ENCODE measurements at places on chromosomes 4 and X.

DNA sequence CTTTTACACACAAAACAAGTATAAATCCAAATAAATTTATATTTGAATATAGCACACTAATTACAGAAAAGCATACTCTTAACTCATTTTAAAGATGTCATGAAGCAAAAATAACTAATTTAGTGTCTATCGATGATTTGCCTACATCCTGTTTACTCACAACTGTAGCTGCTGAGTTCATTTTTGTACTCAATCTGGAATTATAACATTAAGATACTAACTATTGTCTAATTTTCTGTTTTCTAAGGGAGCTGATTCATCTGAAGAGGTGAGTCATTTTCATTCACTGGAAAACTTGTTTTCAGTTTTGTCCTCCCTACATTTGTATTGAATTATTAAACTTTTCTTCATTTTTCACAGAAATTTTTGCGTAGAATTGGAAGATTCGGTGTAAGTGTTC lies 3.7 kb downstream of the STATH start:
- DNase-seq = no peak

- DNase-seq = no peak
Measured at GRCh38 chr4:10083331-10083771, 33.2 kb downstream of the WDR1 start.

DNA sequence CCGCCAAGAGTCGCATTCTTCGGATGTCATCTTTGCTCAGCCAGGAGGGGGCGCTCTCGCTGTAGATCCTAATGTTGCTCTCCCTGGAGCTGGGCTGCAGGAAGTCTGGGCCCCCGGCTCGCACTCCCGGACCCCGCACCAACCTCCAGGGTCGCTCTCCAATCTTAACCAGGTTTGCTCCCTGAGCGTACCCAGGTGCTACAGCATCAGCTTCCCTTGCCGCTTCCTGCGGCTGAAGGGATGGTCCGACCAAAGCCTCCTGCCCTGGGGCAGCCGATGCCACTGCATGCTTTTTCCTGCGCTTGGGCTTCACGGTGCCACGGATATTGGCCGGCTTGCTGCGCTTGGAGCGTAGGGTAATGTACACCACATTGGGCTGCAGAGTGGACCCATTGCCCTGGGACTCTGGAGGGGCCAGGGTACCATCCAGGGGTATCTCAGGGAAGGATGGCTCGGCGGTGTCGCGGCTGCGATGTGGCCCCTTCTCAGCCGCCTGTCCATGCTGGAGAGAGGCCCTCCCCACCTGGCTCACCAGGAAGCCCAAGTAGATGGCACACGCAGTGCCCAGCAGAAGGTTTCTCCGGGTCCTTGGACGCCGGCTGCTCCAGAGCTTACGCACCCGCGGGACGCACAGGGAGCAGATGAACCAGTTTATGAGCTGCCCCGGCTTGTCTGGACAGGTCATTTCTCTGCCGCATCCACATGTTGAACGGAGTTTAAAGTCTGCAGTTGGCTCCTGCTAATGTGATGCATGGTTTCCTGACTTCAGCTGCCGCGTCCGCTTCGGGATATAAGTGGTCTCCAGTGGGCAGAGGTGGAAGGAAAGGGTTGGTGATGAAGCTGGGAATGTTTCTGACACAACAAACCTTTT lies 1.9 kb downstream of the GASK1B start:
- DNase-seq = no peak

- no peak for DNase-seq
Measured at GRCh38 chr4:41174444-41174843, 39.9 kb downstream of the APBB2 start.

DNA sequence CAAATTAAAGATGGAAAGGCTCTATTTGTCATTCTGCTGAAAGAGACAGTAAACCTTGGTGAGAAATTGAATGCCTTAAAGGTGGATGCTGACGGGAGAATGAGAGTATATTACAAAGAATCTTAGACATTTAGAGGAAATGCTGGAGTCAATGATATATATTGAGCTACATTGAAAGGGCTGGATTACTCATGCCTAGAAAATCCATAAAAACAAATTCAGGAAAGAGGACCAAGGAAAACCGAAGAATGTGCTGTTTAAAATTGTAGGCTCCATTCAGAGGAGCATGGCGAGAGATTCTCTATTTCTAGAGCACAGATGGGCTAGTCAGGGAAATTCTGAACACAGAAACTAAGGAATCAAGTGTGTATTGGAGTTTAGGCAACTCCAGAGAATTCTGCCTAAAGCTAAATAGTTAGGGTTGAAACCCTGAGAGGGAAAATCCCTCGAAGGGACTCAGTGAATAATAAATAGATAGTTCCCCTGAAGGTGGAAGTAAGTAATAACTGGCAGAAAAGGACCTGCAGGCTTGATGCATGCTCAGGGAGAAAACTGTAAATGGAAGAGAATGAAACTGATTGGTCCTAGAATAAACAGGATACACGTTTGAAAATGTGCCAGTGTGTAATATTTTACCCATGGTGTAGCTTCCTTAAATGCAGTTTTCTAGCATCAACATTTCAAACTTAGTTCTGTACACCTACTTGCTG lies 1532.4 kb upstream of the TENM3 start:
- no peak for DNase-seq

- no peak for DNase-seq
Measured at GRCh38 chrX:100494646-100495370, 84.7 kb upstream of the PCDH19 start.

DNA sequence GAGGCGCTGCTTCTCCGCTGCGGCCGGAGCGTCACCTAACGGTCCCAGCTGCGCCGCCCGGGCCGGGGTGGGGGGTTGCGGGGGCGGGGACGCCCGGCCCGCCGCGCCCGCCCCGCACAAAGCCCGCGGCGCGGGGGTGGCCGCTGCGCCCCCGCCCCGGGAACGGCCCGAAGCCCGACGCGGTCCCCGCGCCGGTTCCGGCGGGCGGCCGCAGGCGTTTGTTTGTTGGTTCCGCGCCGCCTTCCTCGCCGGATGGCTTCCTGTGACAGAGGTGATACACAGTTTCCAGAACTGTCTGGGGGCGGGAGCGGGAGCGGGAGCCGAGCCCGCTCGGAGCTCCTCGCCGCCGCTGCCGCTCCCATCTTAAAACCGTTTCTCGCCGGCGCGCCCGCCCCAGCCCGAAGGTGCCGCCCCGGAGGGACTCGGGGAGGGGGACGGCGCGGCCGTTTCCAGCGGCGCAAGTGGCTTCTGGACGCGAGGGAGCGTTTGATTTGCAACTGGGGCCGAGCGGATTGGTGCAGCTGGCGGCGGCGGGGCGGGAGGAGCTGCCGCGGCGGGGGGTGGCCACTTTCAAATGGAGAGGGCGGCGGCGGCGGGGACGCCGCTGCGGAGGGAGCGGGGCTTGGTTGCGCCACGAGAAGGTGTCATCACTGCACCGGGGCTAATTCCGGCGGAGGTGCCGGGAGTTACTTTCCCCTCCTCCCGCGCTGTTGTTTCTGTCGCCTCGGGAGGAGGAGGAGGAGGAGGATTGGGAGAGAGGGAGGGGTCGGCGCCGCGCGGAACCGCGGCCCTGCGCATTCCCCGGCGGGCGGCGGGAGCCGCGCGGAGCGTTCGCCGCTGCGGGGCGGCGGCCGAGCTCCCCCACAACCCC lies 2.3 kb downstream of the JADE1 start:
- DNase-seq = peak; percentile 81

DNA sequence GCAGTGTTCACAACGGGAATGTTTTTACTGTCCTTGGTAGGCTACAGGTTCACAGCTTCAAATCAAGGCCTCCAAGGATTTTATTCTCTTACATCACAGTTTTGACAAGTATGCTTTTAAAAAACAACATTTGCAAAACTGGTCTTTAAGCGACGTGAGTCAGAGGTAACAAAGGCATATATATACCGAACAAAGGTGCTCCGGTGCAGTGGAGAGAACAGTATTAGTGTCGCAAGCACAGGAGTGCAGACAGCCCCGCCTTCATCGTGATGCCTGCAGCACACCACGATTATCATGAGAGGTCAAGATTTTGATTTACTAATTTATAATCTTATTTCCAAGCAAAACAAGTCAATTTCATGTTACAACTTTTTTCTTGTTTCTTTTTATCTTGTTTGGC lies 90.8 kb downstream of the GATB start:
- DNase-seq = no peak

DNA sequence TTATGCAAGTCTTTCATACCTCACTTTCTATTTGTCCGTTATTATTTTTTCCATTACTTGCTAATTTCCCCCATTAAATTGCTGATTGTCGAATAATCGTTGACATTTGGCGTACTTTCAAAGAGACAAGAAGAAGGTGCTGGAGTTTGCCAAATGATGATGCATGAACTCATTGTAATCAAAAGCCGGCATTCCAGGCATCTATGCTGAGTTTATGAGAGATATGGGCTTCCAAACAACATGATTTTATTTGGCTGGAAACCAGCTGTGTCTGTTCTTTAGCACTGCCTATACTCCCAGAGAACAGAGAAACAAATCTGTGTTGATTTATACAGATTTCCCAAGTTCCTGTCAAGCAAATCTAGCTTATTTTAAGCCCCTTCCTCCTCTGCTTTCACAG lies 80.8 kb upstream of the RPS6KA3 start:
- no peak for DNase-seq

- DNase-seq = no peak
Measured at GRCh38 chr4:185735866-185736400, 76.1 kb downstream of the SORBS2 start.

- DNase-seq = no peak
Measured at GRCh38 chr4:23001478-23001877, 308.7 kb downstream of the GBA3 start.

DNA sequence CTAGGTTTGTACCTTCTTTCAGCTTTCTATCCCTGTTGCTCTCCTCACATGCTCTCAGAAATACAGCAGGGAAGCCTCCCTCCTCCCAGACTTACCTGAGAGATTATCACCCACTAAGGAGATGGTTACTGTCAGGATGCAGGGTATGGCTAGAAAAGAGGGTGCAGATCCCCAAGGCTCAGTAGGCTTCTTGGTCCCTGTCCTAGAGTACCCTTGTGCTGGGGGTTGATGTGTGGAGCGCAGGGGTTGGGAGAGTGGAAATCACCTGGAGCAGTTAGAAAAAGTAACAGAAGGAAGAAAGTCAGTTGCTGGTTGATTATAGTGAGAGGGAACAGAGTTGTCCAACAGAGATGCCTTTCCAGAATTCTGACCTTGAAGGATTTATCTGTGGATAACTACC lies 80.2 kb downstream of the CNGA2 start:
- DNase-seq = no peak

DNA sequence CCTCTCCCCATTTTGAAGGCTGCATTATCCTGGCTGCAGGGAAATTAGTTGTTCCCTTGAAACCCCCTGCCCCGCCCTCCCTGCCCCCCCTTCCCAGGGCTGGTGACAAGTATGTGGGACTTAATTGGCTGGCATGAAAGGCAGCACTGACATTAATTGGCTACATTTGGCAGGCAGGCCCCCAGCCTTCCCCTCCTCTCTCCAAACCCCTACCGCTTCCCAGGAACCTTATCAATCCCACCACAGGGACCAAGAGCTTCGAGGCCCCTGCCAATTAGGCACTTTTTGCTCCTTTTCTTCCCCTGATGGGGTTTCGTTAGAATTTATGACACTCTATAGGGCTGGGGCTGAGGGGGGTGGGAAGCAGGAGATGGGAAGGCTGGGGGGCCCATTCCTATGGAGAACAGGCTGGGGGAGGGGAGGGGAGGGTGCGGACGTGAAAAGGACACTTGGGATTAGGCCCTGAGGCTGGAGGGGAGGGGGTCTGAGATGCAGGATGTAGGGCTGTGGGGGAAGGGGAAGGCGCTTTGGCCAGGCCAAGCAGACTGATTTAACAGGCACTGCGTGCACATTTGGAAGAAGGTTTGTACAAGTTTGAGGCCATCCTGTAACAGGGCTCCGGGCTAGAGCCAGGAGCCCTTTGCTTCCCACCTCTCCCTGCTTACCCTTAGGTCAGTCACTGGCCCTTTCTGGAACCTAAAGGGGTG lies 52.2 kb downstream of the EFNB1 start:
- DNase-seq = no peak

GRCh38 chrX:134604701-134605311 lies 53.5 kb downstream of the PLAC1 start:
- peak; percentile 90 for DNase-seq

DNA sequence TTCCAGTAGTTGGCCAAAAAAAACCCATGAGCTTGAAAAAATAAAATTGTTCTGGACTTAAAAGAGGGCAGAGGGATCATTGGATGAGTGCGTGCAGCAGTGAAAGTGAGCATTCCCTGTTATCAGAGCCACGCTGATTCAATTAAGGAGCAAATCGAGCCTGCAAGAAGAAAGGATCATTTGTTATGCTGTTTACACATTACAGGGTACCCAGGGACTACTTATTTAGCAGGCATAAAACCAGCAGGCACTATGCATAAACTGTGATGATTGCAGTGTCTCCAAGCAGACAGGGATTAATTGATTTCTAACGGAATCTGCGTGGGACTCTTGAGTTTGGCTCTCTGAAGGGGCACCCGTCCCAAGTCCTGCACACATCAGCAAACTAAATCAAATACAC lies 83.5 kb downstream of the SHOX start:
- DNase-seq = no peak

- DNase-seq = no peak
Measured at GRCh38 chr4:176902710-176903323, 110.1 kb upstream of the VEGFC start.

DNA sequence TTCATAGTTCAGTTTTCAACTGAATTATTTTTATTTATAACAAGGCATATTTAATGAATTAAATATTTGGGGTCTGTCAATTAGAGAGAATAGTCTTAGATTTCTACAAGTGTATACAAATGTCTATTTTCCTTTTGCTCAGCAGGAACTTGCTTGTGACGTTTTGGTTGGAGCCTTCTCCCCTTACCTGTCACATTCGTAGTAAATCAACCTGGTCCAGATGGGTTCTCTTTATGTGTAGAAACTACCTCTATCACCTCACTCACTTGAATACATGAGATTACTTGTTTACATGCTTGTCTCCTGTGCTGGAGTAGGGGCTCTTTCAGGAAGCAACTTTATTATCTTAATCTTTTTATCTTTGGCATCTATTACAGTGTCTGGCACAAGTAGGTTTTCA lies 938.3 kb upstream of the IGFBP7 start:
- DNase-seq = no peak

DNA sequence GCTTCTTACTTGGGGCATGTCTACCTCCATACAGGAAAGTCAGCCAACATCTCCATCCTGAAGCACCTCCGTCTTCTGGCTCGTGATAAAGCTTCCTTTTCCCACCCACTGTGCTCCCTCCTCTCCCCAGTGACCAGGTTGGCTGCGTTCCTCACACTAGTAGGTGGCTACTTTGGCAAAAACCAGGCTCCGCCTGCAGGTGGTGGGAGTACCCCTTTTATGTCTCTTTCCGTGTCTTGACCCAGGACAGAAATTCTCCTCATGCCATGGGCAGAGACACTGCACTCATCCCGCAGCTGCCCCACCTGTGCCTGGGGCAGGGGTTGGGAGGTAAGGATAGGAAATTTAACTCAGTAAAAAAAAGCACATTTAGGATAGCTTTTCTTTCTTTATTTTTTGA lies 50.9 kb downstream of the ENPP6 start:
- no peak for DNase-seq
